ENCODE measurements at places on chromosomes 12 and 14.

DNA sequence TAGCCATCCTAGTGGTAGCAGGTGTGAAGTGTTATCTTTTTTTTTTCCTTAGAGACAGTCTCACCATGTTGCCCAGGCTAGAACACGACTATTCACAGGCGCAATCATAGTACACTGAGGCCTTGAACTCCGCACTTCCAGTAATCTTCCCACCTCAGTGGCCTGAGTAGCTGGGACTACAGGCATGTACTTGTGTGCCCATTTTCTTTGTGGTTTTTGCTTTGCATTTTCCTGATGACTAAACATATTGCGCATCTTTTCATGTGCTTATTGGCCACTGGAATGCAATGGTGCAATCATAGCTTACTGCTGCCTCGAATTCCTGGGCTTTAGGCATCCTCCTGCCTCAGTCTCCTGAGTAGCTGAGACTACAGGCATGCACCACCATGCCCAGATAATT, 33.3 kb upstream of the GCH1 start:
- DNase-seq = no peak

GRCh38 chr12:131902332-131903241, 8.2 kb downstream of the ULK1 start:
- DNase-seq = no peak

DNA sequence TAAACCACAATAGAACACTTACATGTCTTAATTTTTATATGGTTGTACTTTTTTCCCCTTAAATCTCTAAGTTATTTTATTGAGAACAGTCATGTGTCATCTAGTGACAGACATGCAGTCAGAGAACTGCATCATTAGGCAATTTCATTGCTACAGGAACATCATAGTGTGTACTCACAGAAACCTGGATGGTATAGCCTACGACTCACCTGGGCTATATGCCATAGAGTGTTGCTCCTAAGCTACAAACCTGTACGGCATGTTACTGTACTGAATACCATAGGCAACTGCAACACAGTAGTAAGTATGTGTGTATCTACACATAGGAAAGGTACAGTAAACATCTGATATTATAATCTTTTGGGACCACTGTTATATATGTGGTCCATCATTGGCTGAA, 557.6 kb downstream of the PRKD1 start:
- DNase-seq = no peak

GRCh38 chr12:68461645-68462044, 129.5 kb upstream of the MDM1 start:
- no peak for DNase-seq

Data from activated CD4-positive, alpha-beta T cell treated with anti-CD3 and anti-CD28 coated beads, Interleukin-2, amount 50 U/mL, for 24 hours (primary cell).